ENCODE measurements at places on chromosomes 6 and 20.

GRCh38 chr20:62347445-62347844 lies 19.7 kb downstream of the LAMA5 start:
- no peaks in the 10 kb centered on the region for H3K27me3 ChIP-seq
- peaks cover 10% of the 10 kb centered on the region for H3K36me3 ChIP-seq
- peaks cover 5% of the 10 kb centered on the region for H3K4me1 ChIP-seq
- H3K27ac ChIP-seq, result no peak overlapping the region

- no peak overlapping the region for H3K27ac ChIP-seq
- DNase-seq, result peak; percentile 22
- H3K27me3 ChIP-seq, result no peaks in the 10 kb centered on the region
- H3K36me3 ChIP-seq, result no peaks in the 10 kb centered on the region
- H3K4me1 ChIP-seq, result peaks cover 20% of the 10 kb centered on the region
- H3K4me3 ChIP-seq, result peak overlapping the region; percentile 89
These were observed 394 bp downstream of the MYB start for GRCh38 chr6:135181333-135182070.

DNA sequence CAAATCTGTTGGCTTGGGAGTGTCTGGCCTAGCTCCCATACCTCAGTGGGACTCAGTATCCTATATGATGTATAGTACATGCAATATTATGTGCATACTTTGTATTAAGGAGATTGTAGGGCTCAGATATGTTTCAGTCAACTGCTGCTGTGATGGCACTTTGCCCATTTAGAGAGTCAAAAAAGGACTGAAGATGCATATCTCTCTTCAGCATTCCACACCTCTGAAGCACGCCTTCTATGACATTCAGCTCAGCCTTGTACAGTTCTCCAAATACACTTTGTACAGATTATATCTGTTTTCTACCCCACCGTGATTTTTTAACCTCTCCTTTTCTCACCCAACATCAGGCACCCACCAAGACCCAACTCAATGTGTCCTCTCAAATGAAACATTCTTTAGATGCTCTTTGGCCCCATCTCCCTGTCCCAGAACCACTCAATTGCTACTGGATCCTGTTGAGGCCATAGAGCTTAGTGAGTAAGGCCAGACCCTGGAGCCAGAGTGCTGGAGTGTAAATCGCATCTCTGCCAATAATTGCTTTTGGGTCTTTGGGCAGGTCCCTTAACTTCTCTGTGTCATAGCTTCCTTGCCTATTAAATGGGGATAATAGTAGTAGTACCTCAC lies 15.6 kb downstream of the ENPP1 start:
- H3K4me3 ChIP-seq, result no peak overlapping the region
- no peak for DNase-seq
- no peaks in the 10 kb centered on the region for H3K36me3 ChIP-seq
- no peaks in the 10 kb centered on the region for H3K4me1 ChIP-seq
- no peak overlapping the region for H3K27ac ChIP-seq
- H3K27me3 ChIP-seq, result peaks cover 5% of the 10 kb centered on the region

DNA sequence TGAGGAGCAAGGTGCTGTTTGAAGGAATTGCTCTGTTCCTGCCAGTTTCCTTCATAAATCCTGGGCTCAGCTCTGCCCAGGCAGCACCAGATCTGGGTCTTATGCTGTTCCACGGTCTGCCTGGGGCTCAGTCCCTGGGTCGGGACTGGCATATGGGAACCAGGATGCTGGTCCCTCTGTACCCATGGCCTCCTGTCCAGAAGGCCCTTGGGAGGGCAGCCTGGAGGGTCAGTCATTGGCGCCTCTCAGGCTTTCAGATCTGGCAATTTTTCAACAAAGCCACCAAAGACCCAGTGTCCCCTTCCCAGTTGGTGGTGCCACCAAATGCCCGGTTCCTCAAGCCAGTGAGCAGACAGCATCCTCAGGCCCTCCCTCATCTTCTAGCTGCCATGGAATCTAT lies 232.7 kb upstream of the SULF2 start:
- no peak for DNase-seq
- no peaks in the 10 kb centered on the region for H3K4me1 ChIP-seq
- no peak overlapping the region for H3K27ac ChIP-seq
- H3K27me3 ChIP-seq, result peaks cover 19% of the 10 kb centered on the region
- peaks cover 7% of the 10 kb centered on the region for H3K36me3 ChIP-seq
- H3K4me3 ChIP-seq, result no peak overlapping the region

- no peak overlapping the region for H3K4me3 ChIP-seq
- no peak overlapping the region for H3K27ac ChIP-seq
- H3K27me3 ChIP-seq, result peaks cover 28% of the 10 kb centered on the region
- H3K4me1 ChIP-seq, result peaks cover 25% of the 10 kb centered on the region
- DNase-seq, result no peak
These were observed 45.8 kb upstream of the SLCO4A1 start for GRCh38 chr20:62596486-62596885.

- peaks cover 8% of the 10 kb centered on the region for H3K4me1 ChIP-seq
- no peaks in the 10 kb centered on the region for H3K27me3 ChIP-seq
- H3K36me3 ChIP-seq, result no peaks in the 10 kb centered on the region
- DNase-seq, result no peak
These were observed 46.5 kb upstream of the IFNGR1 start for GRCh38 chr6:137265561-137266308.

DNA sequence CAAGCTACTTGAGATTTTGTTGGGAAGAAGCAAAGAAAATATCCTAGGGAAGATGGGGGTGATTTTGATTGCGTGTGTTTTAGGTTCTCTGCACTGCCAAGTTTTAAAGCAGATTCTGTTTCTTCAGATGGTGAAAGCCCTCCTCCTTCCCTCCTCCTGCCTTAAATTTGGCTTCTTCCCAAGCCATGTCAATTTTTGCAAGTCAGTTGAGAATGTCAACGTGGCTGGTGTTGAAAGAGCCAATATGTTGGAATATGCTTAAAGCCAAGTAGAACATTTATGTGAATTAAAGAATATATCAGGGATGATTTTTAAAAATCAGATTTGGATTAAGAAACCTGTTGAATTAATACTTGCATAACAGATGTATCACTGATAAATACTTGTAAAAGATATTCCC lies 270.8 kb downstream of the ARID1B start:
- no peak overlapping the region for H3K4me3 ChIP-seq
- H3K27ac ChIP-seq, result no peak overlapping the region
- DNase-seq, result no peak
- peaks cover 9% of the 10 kb centered on the region for H3K36me3 ChIP-seq
- H3K27me3 ChIP-seq, result no peaks in the 10 kb centered on the region

- no peak overlapping the region for H3K27ac ChIP-seq
- H3K36me3 ChIP-seq, result no peaks in the 10 kb centered on the region
- H3K4me3 ChIP-seq, result no peak overlapping the region
- no peaks in the 10 kb centered on the region for H3K4me1 ChIP-seq
- DNase-seq, result no peak
These were observed 482.9 kb upstream of the MAN1A1 start for GRCh38 chr6:119832411-119832810.

- H3K27me3 ChIP-seq, result no peaks in the 10 kb centered on the region
- H3K27ac ChIP-seq, result no peak overlapping the region
- no peaks in the 10 kb centered on the region for H3K4me1 ChIP-seq
- peaks cover 16% of the 10 kb centered on the region for H3K36me3 ChIP-seq
These were observed 13.4 kb upstream of the TP53TG5 start for GRCh38 chr20:45391559-45391958.

DNA sequence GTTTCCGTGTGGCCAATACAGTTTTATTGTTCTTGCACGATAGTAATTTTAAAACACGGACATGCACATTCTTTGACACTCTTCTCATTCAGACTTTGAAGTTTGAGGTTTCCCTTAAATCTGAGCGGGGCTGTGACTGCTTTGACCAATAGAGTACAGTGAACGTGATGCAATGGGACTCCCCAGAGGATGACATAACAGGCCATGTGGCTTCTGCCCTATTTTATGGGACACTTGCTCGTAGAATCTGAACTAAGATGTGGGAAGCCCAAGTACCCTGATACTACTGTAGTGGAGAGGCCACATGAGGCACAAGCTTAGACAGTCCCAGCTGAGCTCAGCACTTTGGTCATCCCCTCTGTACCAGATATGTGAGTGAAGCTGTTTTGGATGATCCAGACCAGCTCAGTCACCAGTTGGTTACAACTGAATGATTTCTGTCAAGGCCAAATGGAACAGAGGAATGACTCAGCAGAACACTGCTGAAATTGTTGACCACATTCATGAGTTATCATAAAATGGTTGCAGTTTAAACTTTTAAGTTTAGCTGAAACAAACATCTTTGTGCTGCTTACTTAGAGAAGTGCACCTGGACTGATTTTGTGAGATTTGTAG lies 279.4 kb downstream of the RFPL4B start:
- H3K4me1 ChIP-seq, result no peaks in the 10 kb centered on the region
- H3K27me3 ChIP-seq, result peaks cover 3% of the 10 kb centered on the region
- H3K27ac ChIP-seq, result no peak overlapping the region
- no peak for DNase-seq
- H3K4me3 ChIP-seq, result no peak overlapping the region

DNA sequence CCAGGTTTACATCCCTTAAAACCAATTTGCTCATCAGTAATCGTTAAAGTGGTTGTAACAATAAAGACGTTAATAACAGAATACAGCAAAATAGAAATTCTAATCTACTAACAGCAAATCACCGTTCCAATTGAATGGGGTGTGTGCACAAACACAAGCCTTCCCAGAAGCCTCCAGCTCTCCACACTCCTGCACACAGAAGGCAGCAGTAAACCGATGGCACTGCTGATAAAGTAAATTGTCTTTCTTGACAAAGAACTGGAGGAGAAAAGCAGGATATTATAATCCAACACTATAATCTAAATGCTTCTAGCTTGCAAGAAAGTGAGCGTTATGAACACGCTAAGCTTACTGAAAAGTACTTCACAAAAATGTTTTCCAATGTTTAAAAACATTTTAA lies 7.0 kb downstream of the ZNF217 start:
- peak overlapping the region; percentile 86 for H3K27ac ChIP-seq
- H3K4me3 ChIP-seq, result peak overlapping the region; percentile 67
- no peak for DNase-seq
- H3K4me1 ChIP-seq, result peaks cover 34% of the 10 kb centered on the region
- H3K36me3 ChIP-seq, result peaks cover 9% of the 10 kb centered on the region

DNA sequence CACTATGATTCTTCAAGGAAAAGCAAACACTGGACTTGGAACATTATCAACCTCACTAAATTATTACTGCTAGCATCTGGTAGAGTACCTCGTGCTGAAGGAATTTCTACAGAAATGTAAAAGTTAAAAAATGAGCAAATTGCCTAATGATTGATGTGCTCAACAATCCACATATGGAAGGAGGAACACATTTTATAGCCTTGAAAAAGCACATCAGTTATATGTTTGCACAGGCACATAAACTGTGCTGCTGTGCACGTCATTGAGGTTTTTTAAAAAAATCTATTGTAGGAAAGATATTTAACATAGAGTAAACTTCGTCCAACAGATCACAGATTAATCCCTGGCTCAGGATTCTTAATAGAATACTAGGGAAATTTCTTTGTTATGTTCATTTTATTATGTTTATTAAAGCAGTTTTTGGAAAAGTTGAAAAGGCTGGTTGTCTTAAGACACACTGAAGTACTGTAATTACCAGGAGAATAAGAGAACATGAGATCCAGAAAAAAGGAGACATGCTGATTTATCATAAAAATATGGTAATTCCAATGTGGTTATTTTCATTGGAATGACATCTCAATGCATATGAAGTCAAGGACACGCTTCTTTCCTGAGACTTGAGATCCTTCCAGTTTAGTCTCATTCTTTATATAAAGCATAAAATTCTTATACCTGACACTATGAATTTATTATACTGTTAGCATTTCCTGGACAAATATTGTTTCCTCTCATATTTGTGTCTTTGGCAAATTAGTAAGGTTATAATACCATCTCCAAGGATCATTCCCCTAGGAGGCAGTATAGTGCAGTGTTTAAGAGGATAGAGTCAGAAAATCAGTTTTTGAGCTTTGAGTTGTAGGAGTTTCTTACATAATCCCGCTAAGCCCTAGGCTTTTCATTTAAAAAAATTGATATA lies 511.1 kb downstream of the TENT5A start:
- H3K4me3 ChIP-seq, result no peak overlapping the region
- H3K4me1 ChIP-seq, result no peaks in the 10 kb centered on the region
- DNase-seq, result no peak
- no peaks in the 10 kb centered on the region for H3K36me3 ChIP-seq
- no peak overlapping the region for H3K27ac ChIP-seq
- H3K27me3 ChIP-seq, result no peaks in the 10 kb centered on the region

DNA sequence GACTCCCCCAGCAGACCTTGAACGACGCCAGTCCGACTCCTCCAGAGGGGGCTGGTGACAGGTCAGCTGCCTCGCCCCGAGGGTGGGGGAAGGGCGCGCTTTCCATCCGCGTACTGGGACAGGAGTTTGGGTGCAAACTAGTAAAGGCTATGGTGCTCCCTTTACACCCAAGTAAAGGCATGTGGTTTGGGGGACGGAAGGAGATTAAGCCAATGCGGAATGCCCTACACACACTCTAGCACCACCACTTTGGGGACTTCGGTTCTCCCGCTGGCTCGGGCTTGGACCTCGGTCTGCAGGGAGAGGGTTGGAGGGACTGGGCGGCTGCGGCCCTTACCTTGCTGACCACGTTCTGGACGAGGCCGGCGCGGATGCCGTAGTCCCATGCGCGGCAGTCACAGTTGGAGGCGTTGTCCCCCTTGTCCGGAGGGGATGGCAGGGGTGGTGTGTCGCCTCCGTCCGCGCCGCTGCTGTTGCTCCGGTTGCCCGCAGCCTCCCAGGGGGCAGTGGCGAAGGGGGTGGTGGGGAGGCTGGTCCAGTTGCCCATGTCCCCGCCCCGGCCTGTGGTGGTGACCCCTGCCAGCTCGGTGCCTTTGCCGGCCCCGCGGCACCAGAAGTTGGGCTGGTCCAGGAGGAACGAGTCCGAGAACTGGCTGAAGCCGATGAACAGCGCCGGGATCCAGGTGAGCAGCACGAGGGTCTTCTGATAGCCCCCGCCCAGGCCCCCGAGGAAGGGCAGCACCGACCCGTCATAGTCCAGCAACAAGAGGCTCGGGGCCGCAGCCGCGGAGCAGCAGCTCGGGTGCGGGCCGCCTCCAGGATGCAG lies 1.1 kb downstream of the SLC22A23 start:
- DNase-seq, result peak; percentile 5
- H3K4me3 ChIP-seq, result no peak overlapping the region
- H3K27me3 ChIP-seq, result peaks cover 10% of the 10 kb centered on the region
- no peak overlapping the region for H3K27ac ChIP-seq

- H3K4me3 ChIP-seq, result no peak overlapping the region
- no peaks in the 10 kb centered on the region for H3K36me3 ChIP-seq
These were observed 80.4 kb upstream of the PDE10A start for GRCh38 chr6:165743366-165743898.

- H3K36me3 ChIP-seq, result peaks cover 21% of the 10 kb centered on the region
- H3K27me3 ChIP-seq, result no peaks in the 10 kb centered on the region
- H3K4me1 ChIP-seq, result peaks cover 10% of the 10 kb centered on the region
- DNase-seq, result no peak
- peak overlapping the region; percentile 31 for H3K27ac ChIP-seq
- no peak overlapping the region for H3K4me3 ChIP-seq
These were observed 13.9 kb downstream of the CEP43 start for GRCh38 chr6:167013067-167013466.

DNA sequence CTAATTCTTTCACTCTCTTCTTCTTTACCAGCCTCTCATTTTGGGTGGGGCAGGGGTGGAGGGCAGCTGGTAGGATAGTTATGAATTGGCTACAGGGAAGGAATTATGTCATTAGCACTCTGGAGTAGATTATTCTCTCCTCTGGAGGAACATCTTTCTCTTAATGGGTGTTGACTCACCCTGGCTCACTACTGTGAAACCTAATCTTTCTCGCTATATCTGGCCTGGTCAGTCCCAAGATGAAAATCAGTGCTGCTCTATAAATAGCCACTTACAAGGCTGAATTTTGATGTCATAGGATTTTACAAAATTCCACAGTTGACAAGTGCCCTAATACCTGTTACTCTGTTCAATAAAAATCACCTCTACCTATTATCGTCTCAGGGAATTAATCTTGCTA lies 151.3 kb downstream of the COL9A1 start:
- H3K27me3 ChIP-seq, result no peaks in the 10 kb centered on the region
- DNase-seq, result no peak
- peaks cover 45% of the 10 kb centered on the region for H3K36me3 ChIP-seq
- no peak overlapping the region for H3K27ac ChIP-seq
